Activated CD4-positive, alpha-beta T cell treated with anti-CD3 and anti-CD28 coated beads, Interleukin-2, amount 10 ng/mL, durations not matched to agents 24 days and 14 days (primary cell): ENCODE measurements at places on chromosomes 5 and 9.

GRCh38 chr5:138770977-138771376 is 17.8 kb downstream of the CTNNA1 start:
- DNase-seq, result no peak
- H3K4me1 ChIP-seq, result peaks cover 8% of the 10 kb centered on the region
- no peak overlapping the region for H3K27ac ChIP-seq
- no peak overlapping the region for H3K4me3 ChIP-seq

DNA sequence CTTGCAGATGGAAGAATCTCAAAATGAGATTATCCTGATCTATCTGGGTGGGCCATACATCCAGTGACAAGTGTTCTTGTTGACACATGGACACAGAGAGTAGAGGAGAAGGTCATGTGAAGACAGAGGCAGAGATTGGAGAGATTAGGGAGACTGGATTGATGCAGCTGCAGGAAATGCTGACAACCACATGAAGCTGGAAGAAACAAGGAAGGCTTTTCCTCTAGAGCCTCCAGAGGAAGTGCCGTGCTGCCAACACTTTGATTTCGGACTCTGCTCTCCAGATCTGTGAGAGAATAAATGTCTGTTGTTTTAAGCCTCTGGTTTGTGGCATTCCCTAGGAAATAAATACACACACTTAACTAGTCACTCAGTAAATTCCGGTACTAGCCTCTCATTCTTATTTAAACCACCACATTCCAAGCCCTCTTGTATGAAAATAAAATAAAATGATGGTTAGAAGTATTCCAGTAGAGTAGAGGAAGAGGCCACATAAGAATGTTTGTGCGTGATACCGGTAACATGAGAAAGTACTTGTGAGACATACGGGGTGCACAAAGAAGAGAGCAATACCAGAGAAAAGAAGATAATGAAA is 110.9 kb upstream of the DMAC1 start:
- no peaks in the 10 kb centered on the region for H3K36me3 ChIP-seq
- DNase-seq, result no peak
- peaks cover 4% of the 10 kb centered on the region for H3K27me3 ChIP-seq
- H3K4me1 ChIP-seq, result peaks cover 3% of the 10 kb centered on the region
- H3K27ac ChIP-seq, result no peak overlapping the region
- H3K4me3 ChIP-seq, result no peak overlapping the region

GRCh38 chr9:124852829-124853531 is at the start of gene WDR38:
Gene WDR38, plus strand, starts transcription at chr9:124853460. Its CDS starts 72 bp downstream, at chr9:124853532.
- peaks cover 12% of the 10 kb centered on the region for H3K27me3 ChIP-seq
- H3K4me3 ChIP-seq, result peak within 1 kb of the TSS; percentile 72
- peak; percentile 95 for DNase-seq
- H3K36me3 ChIP-seq, result peaks cover 14% of the 10 kb centered on the region

DNA sequence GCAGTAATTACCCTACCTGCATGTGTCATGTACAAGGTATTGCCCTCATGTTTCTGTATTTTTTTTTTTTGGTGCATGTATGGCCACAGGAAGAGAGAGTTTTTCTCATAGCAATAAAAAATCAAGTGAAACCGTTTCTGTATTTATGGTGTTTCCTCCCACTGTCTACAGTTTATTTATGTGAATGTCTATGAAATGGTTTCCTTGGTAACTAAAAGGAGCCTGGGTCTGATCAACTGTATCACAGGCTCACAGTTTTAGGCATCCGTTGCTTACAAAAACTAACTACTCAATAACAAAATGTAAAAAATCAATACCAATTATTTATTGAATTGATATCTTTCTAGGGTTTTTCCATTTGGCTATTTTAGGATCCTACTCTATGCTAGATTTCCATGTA is 464.4 kb downstream of the TAF11L14 start:
- no peaks in the 10 kb centered on the region for H3K36me3 ChIP-seq
- DNase-seq, result no peak
- no peaks in the 10 kb centered on the region for H3K27me3 ChIP-seq
- no peak overlapping the region for H3K4me3 ChIP-seq

DNA sequence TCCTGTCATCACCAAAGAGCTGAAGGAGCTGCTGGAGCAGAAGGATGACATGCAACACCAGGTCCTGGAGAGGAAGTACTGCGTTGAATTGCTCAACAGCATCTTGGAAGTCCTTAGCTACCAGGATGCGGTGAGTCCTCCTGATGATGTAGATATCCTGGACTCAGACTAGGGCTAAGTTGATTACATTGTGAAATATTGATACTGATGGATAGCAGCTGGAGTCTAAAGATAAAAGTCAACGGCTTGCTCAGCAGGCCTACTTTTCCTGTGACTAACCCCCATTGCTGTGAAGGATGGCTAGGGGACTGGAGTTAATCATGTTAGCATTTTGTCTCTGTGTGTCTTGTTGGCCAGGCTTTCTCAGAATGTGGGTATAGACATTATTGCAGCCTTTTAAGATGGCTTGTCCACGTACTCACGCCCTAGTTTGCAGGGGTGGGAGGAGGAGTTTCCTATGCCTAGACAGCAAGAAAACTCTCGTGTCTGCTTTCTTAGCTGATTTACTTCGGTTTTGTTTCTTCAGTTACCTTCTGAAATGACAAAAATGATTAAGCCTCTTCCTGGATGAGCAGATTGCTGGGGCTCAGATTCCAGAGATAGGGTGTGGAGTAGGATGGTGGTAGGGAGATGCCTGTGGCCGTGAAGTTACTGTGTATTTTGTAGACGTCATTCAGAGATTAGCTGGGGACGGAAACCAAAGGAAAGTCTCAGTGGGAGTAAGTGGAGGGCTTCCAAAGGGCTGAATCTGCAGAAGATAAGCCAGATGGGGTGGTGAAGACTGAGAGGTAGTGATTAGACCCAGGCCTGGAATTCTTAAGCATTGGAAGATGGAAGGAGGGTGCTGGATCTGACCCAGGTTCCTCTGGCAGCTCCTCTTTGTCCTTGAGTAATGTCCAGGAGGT is 166.3 kb downstream of the DOCK2 start:
- peak overlapping the region; percentile 22 for H3K4me3 ChIP-seq
- H3K36me3 ChIP-seq, result peaks cover 69% of the 10 kb centered on the region
- DNase-seq, result no peak
- H3K27ac ChIP-seq, result peak overlapping the region; percentile 62
- no peaks in the 10 kb centered on the region for H3K27me3 ChIP-seq

DNA sequence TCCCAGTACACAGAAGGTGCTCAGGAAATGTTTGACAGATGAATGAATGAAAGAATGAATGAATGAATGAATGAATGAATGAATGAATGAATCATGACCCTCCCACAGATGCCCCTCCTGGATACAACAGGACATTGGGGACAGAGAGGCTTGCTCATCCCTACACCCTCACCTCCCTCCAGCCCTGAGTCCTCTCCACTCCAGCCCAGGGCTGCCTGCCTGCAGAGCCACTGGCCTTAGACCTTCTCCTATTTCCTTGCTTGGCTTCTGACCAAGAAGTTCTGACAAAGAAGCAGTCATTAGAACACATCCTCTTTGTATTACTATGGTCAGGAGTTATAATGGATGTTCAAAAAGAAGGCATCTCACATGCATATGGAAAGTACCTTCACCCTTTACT is 240.7 kb upstream of the DAPK1 start:
- no peak overlapping the region for H3K4me3 ChIP-seq
- no peaks in the 10 kb centered on the region for H3K36me3 ChIP-seq
- H3K27ac ChIP-seq, result no peak overlapping the region
- H3K4me1 ChIP-seq, result no peaks in the 10 kb centered on the region

- DNase-seq, result no peak
- H3K27me3 ChIP-seq, result peaks cover 2% of the 10 kb centered on the region
- no peaks in the 10 kb centered on the region for H3K36me3 ChIP-seq
- H3K27ac ChIP-seq, result no peak overlapping the region
- no peak overlapping the region for H3K4me3 ChIP-seq
Observed at GRCh38 chr5:34496260-34496691, 159.9 kb upstream of the RAI14 start.
